ENCODE measurements at places on chromosomes 4 and X.

- no peak for DNase-seq
Observed at GRCh38 chrX:128739539-128739938, 687.3 kb upstream of the ACTRT1 start.

DNA sequence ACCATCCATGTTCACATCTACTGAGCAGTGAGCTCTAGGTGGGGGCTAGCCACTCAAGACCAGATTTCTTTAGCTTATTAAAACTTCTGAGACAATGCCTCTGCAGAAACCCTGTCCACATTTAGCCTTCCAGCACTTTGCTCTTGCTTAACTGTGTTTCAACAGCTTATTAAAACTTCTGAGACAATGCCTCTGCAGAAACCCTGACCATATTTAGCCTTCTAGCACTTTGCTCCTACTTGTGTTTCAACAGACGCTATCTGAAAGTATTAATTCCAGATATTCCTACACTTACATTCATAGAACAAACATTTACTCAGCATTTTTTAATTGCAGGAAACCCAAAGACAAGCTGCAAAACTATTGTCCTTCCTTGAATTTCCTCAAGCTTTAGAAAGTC lies 91.9 kb downstream of the SEL1L3 start:
- no peak for DNase-seq

- no peak for DNase-seq
Observed at GRCh38 chrX:31228909-31229308, 157.1 kb upstream of the FTHL17 start.

DNA sequence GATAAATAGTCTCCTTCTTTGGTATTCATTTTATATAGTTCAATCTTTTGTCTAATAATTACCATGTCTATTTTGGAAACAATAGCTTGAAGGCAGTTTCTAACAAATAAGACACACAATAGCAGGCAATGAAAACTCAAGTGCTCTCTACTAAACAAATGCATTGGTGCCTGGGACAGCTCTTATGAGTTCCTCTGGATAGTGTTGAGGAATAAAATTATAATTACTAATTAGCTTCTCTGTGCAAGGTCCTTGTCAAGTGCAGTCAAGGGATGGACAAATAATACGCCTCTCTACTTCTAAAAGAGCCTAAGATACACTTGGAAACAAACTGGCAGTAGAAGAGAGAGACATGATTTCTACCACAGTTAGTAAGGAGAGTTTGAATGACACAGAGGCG lies 229.0 kb upstream of the GLRA2 start:
- DNase-seq: no peak

DNA sequence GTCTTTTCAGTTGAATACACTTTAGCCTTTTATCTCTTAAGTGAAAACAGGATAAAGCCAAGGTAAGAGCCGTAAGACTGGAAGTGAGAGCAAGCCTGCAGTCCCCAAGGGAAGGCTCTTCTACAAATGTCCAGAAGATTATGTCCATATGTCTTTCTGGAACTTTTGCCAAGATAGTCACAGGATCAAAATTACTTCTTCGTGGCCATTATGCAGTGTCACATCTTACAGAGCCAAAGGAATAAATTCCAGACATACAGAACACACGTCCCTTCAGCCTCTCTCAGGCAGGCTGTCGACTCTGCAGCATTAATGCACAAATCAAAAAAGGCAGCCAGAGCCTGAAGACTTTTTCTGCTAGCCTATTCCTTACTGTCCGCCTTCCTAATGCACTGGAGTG lies 10.9 kb upstream of the GATB start:
- no peak for DNase-seq

GRCh38 chrX:1239681-1240142 lies 27.3 kb upstream of the CRLF2 start:
- DNase-seq: peak; percentile 10

- no peak for DNase-seq
Observed at GRCh38 chr4:52964011-52964410, 101.9 kb downstream of the RASL11B start.

GRCh38 chr4:46274717-46275116 lies 115.2 kb downstream of the GABRA2 start:
- no peak for DNase-seq

GRCh38 chr4:56742080-56742871 lies 61.2 kb upstream of the HOPX start:
- no peak for DNase-seq

- no peak for DNase-seq
Observed at GRCh38 chr4:54708339-54709279, 50.9 kb downstream of the KIT start.

DNA sequence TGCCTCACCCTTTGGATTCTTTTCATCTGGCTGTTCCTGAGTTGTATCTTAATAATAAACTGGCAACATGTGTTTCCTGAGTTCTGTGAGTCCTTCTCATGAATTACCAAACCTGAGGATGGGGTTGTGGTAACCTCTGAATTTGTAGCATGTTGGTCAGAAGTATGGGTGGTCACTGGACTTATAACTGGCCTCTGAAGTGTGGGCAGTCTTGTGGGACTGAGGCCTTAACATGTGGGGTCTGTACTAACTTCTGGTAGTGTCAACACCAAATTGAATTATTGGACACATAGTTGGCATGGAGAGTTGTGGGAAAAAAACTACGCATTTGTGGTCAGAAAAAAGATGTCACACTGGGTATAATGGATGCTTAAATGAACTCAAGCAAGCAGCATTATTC lies 45.0 kb upstream of the TNIP3 start:
- no peak for DNase-seq

- no peak for DNase-seq
Observed at GRCh38 chr4:156517956-156518355, 453.6 kb downstream of the PDGFC start.

- DNase-seq: no peak
Observed at GRCh38 chrX:12159799-12160198, 21.5 kb downstream of the FRMPD4 start.

- no peak for DNase-seq
Observed at GRCh38 chr4:71411981-71412380, 73.2 kb downstream of the SLC4A4 start.

GRCh38 chr4:169293343-169294176 lies 22.8 kb upstream of the SH3RF1 start:
- no peak for DNase-seq

DNA sequence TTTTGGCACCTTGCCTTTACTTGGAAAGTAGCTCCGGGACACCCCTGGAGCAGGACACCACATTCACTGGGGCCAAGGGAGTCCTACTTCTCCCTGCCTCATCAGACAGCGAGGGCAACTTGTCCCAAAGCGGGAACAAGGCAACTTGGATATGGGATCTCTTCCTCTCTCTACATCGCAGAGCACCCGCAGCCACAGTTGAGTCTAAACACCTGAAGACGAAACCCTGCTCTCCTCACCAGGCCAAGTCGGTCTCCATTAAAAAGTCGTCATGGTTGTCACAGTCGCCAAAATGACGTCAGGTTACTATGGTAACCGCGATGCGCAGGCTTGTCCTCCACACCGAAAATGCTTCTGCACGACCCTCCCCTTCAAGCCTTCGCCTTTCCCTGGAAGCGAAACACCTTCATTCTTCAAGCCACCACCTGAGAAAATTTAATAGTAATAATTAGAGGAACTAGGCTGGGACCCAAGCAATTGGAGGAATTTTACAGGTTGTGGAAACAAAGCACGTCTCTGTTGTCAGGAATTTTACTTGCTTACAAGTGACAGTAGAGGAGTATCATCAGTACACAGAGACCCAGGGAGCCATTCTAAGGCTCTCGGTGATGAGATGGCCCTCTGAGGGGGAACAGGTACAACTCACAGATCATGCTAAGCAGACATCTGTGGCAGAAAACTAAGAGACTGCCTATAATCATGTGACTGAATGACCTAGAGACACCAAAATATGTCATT lies 30.5 kb upstream of the TCEAL4 start:
- peak; percentile 49 for DNase-seq

- no peak for DNase-seq
Observed at GRCh38 chr4:110245577-110245976, 47.2 kb upstream of the ELOVL6 start.

GRCh38 chrX:134542485-134542884 lies 82.5 kb downstream of the HPRT1 start:
- no peak for DNase-seq

GRCh38 chr4:67087897-67088296 lies 457.4 kb downstream of the CENPC start:
- DNase-seq: peak; percentile 1

DNA sequence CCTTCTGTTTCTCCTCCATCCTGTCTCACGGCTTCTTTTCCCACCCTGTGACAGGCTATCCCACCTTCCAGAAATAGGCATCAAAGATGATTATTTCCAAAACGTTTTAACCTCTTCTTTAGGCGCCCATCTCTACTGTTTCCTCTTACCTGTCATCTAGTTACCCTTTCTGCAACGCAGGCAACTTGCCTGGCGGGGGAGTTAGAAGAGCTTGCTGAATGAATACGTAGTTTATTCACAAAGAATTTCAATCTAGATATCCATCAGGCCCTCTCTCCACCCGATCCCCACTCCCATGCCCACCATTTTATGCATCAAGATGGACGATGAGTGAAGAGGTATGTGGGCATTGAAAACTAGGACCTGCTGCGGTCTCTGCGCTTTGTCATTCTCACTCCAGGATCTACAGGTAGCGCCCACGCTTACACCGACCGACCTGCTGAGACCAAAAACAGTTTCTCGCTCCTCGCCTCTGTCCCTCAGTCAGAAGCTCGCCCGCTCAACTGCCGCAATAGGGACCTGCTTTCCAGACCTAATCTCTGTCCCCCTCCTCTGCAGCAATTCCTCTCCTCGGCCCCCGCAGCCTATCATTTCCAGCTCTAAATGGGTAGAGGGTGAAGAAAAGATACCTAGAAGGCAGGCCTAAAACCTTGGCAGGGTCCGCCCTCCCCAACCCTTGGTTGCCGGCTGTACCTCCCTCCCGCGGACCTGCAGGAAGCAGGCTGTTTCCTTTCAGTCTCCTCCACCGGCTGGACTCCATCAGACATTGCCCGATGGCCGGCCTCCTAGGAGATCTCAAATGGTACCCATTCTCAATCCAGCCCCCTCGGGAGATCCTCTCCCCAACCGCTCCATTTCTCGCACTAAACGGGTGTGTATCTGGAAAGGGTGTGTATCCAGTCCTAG lies 624 bp downstream of the BEX5 start:
- DNase-seq: no peak

GRCh38 chr4:84968925-84969324 lies 2.4 kb upstream of the WDFY3 start:
- no peak for DNase-seq
